ENCODE measurements at places on chromosomes 2 and 18.

DNA sequence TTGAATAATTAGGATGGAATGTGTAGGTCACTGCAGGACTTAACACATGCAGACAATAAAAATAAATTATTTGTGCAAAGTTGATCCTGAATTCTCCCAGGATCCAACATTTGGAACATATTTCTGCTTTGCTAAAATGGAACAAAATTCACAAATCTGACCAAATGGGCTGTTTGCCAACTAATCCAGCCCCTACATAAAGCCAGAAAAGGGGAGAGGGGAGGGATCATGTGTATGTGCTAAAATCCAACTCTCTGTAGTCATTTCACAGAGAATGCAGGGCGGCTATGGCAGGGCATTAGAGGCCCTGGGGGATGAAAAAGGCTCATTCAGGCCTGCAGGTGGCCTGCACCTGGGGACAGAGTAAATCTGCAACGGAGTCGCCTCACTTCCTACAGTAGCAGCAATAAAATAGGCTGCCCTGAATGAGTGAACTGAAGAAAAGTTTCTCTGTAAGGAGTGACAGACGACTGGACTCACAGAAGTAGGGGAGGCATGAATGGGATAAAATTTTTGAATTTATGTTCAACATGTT lies 4.0 kb upstream of the ZFP36L2 start:
- no peak for DNase-seq

DNA sequence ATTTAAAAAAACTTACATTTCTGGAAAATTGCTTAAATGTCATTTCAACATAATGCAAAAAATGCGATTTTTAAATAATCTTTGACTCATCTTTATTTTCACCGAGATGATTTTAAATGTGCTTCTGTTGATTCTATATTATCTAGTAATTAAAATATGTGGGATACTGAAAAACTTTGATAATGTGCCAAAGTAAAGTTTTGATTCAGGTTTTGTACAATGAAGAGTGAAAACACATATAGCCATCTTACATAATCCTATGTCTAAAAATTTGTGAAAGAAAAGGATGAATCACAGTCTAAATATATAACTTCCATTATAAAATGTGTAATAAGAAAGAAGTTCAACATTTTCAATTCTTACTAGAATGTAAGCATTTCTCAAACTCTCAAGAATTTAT lies 204.3 kb upstream of the ZC3H15 start:
- no peak for DNase-seq

DNA sequence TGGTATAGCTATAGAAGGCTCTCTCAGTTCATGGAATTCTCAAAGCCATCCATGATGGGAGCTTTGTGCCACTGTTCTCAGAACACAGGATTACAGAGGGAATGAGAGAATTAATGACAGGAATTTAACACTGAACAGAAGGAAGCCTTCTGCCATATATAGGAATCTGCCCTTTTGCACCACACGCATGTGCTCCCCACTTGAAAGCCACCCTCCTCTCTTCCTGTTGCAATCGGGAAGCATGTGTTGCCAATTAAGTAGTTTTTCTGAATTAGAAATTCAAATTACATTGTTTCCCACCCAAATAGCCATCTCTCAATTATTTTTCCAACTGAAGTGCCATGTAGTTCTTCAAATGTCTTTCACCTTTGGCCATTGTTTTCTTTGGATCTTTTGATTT lies 71.3 kb downstream of the C1D start:
- DNase-seq, result no peak

GRCh38 chr18:56431551-56431950 lies 206.8 kb downstream of the TXNL1 start:
- no peak for DNase-seq

DNA sequence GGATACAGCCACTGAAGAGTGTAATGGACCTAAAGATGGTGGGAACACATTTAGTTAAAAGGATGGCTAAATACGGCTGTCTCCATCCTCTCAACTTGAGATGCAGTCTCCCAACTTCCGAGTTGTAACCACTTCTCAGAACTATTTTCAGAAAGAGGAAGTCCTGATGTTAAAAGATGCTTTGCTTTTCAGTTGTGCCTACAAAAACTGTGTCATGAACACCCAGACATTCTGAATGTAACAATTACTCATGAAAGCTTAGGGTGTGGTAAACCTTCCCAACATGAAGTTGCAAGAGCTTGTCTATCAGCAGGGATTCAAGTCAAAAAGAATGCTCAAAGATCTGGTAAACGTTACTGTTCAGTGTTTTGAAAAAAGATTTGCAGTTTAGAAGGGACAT lies 147.9 kb downstream of the DOCK10 start:
- DNase-seq, result no peak

DNA sequence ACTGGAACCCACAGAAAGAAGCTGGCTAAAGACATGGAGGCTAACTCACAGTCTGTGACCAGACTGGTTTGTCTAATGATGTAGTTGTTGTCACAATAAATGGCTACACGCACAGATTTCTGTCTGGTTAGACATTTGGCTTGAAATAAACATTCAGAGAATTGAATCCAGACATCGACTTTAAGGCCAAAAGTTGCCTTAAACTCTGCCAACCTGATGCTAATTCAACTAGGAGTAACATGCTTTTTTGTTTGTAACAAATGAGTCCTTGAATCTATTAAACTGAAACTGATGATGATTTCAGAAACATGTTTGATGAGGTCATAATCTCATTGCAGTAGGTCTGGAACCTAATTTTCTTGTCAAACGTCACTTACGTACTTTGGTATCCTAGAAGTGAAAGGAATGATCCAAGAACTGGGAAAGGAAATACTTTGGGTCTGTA lies 123.8 kb downstream of the ERBB4 start:
- DNase-seq, result no peak

DNA sequence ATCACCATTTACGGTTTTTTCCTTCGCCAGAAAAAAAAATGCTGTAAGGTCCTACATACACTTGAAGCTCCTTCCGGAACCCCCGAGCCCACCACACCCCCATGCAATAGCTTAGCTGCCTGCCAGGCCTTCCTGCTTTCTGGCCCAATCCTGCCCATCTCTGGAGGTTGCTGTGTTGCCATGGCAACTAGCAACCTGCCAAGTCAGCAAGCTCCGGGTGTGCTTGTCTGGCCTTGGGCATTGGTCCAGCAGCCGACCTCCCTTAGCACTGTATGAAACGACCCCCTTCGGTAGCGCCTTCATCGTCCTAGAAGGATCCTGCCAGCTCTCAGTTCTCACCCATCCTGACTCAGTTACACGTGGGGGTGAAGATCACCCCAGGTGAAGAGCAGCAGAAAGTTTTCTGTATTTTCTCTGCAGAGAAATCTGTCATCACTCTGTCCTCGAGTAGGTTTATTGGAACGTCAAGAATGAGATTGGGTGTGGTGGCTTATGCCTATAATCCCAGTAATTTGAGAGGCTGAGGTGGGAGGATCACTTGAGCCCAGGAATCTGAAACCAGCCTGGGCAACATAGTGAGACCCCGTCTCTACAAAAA lies 47.4 kb upstream of the MTCL1 start:
- DNase-seq, result no peak

DNA sequence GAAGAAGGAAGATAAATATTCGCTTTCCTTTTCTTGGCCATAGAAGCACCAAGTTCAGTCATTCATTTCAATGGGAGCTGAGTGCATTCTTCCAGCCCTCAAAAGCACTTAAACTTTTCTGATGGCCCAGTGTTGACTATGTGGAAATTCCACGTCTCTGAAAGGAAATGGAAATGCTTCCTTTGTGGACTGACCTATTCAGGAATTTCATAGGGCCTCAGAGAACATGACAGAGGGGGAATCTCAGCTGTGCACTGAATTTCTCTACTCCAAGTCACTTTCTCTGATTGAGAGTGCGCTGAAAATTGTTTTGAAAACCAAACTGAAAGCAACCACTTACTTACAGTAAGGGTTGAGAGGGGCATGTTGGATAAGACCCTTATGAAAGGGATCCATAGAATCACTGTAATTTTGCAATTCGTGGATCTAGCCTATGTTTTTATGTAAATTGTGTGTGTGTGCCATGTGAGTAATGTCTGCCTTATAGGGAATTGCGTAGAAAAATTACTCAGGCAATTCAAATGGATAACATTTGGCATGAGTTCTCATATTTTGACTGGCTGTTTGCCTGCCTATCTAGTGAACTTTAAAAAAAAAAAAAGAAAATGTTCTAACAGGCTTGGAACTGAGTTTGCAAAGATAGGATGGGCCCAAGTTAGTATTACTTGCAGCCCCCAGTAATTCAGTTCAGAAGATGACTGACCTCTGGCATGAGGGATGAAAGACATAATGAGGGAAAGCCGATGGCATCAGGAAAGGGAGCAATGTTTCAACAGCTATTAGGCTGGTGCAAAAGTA lies 437.0 kb downstream of the PTPRM start:
- no peak for DNase-seq

DNA sequence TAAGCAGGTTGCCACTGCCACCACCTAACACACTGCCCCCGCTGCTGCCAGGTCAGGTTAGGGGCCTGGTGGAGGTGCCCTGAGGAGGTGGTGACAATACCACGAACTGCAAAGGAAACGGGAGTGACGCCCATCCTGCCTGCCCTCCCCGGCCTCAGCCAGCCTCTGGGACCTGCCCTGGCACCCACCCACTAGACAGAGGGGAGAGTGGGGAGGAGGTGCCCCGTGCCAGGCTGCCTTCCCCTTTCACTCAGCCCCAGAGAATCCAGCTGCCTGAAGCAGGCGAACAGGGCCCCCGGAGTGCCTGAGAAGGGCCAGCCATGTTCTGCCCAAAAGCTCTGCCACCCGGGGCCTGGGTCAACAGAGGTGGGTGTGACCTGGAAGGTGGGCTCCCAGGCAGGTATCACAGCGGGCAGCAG lies 44.5 kb upstream of the FOSL2 start:
- peak; percentile 84 for DNase-seq

GRCh38 chr2:111636905-111637304 lies 247.1 kb downstream of the ANAPC1 start:
- DNase-seq, result no peak

GRCh38 chr18:79466591-79466990 lies 70.9 kb downstream of the NFATC1 start:
- no peak for DNase-seq

DNA sequence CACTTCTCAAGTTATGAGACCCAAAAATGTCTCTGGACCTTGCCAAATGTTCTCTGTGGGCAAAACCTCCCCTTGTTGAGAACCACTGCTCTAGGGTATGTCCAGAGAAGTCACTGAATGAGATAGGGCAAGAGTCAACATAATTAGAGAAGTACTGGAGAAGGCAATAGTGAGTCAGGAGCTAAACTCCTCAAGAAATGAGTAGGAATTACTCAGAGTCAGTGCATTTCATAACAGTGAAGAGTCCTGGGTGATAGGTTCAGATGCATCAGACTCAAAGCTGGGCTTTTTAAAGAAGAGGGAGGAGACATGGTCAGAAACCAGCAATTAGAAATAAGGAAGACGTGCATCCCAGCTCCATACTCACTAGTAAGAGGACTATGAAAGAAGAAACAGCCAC lies 38.6 kb upstream of the IHH start:
- DNase-seq, result no peak

- no peak for DNase-seq
These were observed 59.3 kb downstream of the MYL12B start for GRCh38 chr18:3321133-3321812.

DNA sequence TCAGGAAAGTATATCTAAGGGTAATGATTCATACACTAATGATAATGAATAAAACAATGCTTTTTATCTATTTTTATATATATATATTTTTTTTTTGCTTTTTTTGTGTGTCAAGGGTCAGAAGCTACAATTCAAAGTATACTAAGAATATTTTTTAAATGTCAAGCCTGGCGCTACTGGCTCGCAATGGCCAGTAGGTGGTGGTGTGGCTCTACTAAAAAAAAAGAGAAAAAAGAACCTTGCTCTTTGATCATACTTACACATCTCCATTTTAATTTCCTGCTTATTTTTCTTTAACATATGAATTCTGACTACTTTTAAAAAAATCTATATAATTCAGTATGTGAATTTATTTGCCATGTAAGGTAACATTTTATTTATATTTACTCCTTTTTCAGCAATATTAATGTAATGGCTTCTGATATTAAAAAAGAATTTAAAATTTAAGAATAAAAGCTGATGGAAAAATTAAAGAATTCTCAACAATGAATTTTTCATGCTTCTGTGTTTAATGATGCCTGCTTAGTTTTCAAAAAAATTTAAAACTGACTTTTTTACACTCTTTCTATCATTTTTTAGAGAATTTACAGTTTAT lies 232.9 kb downstream of the GULP1 start:
- no peak for DNase-seq

DNA sequence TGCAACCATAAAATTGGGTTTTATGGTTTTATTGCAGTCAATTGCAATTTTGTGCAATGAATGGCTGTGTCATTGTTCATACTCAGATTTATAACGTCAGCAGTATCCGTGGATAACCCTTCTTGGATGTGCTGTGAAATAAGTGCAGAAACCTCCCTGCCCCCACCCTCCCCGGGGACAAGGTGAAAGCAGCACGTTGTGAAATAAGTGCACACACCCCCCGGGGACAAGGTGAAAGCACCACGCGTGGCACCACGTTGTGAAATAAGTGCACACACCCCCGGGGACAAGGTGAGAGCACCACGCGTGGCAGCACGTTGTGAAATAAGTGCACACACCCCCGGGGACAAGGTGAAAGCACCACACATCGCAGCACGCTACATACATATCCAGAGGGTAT lies 93.6 kb upstream of the NFATC1 start:
- DNase-seq, result no peak

GRCh38 chr2:158131483-158131912 lies 29.8 kb downstream of the UPP2 start:
- DNase-seq, result no peak

- no peak for DNase-seq
These were observed 23.7 kb downstream of the PLEK start for GRCh38 chr2:68388772-68389171.

DNA sequence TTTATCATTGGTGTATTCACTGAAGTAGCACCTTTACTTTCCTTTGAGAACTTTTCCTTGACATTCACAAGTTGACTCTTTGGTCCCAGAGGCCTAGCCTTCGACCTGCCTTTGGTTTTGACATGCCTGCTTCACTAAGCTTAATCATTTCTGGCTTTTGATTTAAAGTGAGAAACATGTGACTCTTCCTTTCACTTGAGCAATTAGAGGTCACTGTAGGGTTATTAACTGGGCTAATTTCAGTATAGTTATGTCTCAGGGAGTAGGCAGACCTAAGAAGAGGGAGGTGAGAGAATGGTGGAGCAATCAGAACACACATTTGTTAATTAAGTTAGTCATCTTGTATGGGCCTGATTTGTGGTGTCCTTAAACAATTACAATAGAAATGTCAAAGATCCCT lies 1040.7 kb upstream of the SLC39A10 start:
- no peak for DNase-seq

All from effector memory CD8-positive, alpha-beta T cell (primary cell).